ENCODE measurements at places on chromosomes 12 and 14.

- no peak for DNase-seq
Observed at GRCh38 chr12:13273850-13274249, 77.3 kb downstream of the EMP1 start.

GRCh38 chr14:25381498-25381897, 331.6 kb upstream of the STXBP6 start:
- no peak for DNase-seq

DNA sequence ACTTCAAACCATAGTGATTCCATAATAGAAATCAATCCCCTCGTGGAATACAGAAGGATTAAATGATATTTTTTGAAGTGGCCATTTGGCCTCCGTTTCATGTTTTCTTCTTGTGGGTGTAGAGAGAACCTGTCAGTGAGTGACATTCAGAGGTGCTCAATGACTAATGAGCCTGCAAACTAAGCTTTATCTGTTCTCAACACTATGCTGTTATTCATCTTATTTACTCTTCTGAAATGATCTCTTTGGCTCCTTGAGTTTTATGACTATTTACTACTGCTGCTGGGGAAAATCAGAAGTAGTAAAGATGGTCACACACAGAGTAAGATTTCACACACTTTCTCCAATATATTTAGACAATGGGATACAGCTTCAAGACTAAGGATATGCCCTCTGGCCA, 30.4 kb downstream of the ATP2B1 start:
- no peak for DNase-seq

GRCh38 chr12:66092559-66093269, 37.8 kb downstream of the LLPH start:
- no peak for DNase-seq

DNA sequence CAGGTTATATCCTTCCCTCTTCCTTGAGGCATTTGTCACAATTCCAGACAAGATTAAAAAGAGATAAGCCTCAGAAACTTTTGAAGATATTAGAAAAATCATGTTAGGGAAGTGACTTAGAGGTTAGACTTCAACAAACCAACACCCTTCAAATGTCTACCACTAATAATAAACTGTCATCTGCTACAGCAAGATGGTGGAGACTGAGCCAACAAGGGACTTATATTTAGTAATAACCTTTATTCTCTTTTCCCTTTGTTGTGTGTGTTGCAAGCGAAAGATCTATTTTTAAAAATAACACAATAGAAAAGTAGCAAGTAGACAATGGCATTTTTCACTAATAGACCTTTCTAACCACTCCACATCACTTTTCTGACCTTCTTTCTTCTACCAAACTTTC, 28.6 kb downstream of the PRICKLE1 start:
- DNase-seq, result no peak

- DNase-seq, result no peak
Observed at GRCh38 chr12:11771895-11772502, 122.5 kb downstream of the ETV6 start.

Measured in activated CD4-positive, CD25-positive, alpha-beta regulatory T cell (primary cell).